ENCODE measurements at places on chromosomes 2 and 18. TPM values are rescaled to one million over a fixed set of nuclear protein-coding genes. Genes with fewer than 3 reads are reported as not detected.

GLI2 gene
- total RNA-seq, result 1.0 TPM

DNA sequence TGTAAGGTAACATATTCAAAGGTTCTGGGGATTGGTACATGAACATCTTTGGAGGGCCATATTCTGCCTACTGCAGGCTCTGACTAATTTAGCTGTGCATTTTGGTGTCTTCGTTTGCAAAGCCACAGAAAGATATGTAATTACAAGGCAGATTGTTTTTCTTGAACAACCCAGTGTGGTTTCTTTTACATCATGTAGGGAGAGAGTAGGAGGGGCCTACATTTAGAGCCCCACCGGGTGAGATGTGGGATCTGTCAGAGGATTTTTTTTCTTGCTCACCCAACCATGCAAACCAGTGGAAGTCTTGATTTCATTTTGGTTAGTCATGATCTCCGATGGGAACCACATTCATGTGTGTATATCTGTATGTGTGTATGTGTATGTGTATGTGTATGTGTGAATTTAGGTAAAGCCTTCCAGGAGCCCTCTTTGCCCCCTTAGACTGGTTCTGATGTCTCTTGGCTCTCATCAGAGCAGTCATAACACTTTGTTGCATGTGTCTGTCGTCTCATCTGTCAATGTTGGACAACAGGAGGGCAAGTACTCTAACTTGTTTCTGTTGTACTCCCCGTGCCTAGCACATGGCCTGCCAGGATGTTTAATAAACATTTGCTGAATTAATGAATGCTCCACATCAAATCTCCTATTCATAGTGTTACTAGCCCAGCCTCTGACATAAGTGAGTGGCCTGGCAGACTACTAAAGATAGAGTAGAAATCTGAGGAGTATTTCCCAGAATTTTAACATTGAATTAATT is 239.9 kb downstream of the MTX2 start:
- no peaks in the 10 kb centered on the region for H3K36me3 ChIP-seq
- H3K4me1 ChIP-seq, result no peaks in the 10 kb centered on the region
- H3K4me3 ChIP-seq, result no peak overlapping the region
- no peak for DNase-seq
- no peaks in the 10 kb centered on the region for H3K27me3 ChIP-seq

TP53I3 gene
- 4.7 TPM for total RNA-seq

MARCO gene
- total RNA-seq, result 6.7 TPM

DNA sequence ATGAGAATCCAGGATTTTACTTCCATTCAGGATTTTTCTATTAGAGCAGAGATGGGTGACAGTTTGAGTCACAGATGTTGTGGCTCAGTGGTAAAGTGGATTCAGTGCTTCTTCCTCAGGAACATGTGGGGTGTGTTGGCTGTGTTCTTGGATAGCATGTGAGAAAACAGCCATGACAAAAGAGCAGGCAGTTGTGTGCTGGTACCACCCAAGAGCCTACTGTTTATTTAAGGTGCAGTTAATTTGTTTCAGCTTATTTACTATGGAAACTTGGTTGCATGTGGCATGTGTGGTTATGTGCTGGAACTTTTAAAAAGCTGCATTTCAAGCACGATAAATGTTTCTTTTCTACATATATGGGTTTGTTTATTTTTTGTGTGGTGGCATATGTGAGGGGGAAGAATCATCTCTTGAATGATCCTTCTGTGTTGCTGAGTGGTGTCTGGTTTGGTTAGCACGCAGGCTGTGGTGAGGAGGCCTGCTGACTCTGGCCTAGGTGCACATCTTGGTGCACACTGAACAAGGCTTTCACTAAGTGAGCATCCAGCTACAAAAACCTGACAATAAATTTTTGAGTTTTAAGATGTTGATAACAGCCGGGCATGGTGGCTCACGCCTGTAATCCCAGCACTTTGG is 67.3 kb downstream of the SPTBN1 start:
- no peak for DNase-seq
- no peaks in the 10 kb centered on the region for H3K27me3 ChIP-seq
- H3K4me3 ChIP-seq, result no peak overlapping the region
- peak overlapping the region; percentile 59 for H3K27ac ChIP-seq

DNA sequence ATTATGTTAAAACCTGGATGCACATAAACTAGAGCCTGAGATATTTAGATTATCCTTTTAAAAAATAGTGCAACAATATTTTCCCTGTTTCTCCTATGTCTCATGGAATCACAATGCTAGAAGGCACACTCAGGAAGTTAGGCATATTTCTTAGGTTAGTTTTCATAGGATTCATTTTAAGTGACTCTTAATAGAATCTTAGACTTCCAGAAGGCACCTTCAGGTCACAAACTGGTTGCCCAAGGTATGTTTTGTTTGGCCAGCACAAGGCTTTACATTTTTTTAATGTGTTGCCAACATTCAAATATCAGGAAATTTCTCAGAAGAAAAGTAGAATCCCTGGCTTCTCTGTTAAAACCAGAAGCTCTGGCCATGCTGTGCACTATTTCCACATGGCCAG is 129.3 kb downstream of the LNPK start:
- H3K4me3 ChIP-seq, result no peak overlapping the region
- no peak for DNase-seq
- no peaks in the 10 kb centered on the region for H3K27me3 ChIP-seq
- no peak overlapping the region for H3K27ac ChIP-seq

DNA sequence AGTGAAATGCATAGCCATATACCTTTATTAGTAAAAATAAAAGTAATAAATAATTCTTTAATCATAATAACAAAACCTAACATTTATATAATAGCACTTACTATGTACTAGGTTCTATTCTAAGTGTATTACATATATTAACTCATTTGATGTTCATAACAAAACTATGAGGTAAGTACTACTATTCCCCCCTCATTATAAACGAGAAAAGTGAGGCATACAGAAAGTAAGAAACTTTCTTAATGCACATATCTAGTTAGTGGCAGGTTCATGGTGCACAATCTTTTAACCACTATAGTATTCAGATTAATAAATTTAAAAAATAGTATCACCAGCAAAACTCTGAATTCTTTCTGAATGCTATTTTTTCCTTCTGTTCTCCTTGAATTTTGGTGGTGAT is 27.5 kb downstream of the TRPM8 start:
- no peaks in the 10 kb centered on the region for H3K4me1 ChIP-seq
- no peaks in the 10 kb centered on the region for H3K36me3 ChIP-seq
- no peaks in the 10 kb centered on the region for H3K27me3 ChIP-seq
- DNase-seq, result no peak
- no peak overlapping the region for H3K4me3 ChIP-seq
- no peak overlapping the region for H3K27ac ChIP-seq
